ENCODE measurements at places on chromosomes 1 and 21.

- no peak for DNase-seq
Observed at GRCh38 chr1:247849616-247850015, 7.4 kb upstream of the TRIM58 start.

- no peak for DNase-seq
Observed at GRCh38 chr1:154837672-154838171, 32.4 kb downstream of the KCNN3 start.

DNA sequence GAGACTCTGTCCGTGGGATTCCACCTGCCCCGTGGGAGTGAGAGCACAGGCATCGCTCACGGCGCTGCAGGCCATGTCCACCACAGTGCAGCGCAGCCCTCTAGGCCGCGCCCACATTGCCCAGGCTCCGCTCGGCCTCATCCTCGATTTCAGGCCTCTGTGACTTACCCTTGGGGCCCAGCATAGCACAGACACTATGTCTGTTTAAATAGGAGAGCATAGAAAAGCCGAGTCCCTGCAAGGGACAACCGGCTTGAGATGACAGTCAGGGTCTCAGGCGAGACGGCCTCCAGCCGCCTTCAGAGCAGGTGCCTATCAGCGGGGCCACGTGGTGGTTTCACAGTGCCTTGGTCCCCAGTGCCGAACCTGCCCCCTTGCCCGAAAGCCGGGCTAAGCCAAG, 56.9 kb upstream of the POFUT2 start:
- DNase-seq: no peak

DNA sequence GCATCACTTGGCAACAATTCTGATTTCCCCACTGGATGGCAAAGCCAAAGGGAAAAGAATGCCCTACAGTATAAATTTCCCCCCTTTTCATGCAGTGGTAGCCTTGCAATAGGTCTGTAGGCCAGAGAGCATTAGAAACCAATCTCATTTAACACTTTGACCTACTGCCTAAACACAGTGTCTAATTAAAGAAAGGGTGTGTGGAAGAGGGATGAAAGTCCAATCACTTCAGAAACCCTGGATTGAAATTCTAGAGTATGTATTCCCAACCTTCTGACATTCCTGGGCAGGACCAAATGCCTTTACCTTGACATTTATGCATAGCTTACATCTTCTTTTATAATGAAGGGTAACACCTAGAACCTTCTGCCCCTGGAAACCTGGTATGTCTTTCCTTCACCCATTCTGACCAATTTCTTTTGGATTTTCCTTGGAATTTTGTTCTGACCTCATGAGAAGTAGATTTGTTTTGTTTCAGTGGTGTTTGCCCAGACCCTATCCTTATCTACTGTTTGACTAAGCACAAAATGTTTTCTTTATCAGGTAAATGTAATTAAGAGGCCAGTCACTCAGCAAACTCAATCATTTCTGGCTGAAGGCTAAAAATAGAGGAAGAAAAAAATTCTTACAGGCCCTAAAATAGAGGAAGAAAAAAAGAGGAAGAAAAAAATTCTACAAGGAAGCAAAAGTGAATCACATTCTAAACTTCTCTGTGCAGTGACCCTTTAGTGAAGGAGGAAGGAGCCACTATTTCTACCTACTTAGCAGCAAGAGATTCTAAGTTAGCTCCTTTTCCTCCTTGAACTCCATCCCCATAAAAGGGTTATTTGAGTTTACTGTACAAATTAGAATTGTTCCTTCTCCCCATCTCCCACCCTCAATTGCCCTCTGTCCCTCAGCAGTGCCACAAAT, 129.5 kb upstream of the DSCAM start:
- peak; percentile 7 for DNase-seq

DNA sequence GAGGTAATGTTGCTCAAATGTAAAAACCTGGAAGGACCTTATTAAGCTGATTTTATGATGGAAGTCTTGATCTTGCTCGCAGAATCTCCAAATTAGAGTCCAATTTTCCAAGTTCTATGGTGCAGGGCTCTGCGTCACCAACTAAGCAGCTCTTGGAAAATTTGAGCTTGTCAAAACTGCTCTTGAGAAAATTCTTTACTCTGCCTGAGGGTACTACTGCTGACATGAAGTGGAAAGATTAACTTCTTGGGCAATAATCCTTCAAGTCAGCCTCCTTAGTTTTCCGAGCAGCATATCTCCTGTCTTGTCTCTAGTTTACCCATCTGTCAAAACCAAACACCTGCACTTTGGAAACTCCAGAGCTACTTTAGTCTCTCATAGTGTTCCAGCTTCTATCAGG, 293.7 kb downstream of the KCTD3 start:
- DNase-seq: no peak

GRCh38 chr1:70153739-70154138, 51.6 kb downstream of the LRRC40 start:
- no peak for DNase-seq

DNA sequence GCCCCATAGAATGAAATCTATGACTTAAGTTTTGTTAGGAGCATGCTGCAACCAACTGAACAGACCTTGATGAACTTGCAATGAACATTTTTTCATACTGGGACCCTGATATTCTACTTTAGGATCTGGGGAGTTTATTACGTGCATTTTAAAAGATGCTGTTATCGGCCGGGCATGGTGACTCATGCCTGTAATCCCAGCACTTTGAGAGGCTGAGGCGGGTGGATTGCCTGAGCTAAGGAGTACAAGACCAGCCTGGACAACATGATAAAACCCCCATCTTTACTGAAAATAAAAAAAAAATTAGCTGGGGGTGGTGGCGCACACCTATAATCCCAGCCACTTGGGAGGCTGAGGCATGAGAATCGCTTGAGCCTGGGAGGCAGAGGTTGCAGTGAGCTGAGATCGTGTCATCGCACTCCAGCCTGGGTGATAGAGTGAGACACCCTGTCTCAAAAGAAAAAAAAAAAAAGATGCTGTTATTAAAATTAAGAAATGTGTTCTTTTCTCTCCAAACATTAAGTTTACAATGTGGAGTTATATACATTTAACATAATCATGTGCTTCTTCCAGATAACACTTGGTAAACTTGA, 7.1 kb downstream of the MPZL1 start:
- DNase-seq: no peak

- DNase-seq: no peak
Observed at GRCh38 chr1:67689267-67690017, 4.4 kb downstream of the GADD45A start.

DNA sequence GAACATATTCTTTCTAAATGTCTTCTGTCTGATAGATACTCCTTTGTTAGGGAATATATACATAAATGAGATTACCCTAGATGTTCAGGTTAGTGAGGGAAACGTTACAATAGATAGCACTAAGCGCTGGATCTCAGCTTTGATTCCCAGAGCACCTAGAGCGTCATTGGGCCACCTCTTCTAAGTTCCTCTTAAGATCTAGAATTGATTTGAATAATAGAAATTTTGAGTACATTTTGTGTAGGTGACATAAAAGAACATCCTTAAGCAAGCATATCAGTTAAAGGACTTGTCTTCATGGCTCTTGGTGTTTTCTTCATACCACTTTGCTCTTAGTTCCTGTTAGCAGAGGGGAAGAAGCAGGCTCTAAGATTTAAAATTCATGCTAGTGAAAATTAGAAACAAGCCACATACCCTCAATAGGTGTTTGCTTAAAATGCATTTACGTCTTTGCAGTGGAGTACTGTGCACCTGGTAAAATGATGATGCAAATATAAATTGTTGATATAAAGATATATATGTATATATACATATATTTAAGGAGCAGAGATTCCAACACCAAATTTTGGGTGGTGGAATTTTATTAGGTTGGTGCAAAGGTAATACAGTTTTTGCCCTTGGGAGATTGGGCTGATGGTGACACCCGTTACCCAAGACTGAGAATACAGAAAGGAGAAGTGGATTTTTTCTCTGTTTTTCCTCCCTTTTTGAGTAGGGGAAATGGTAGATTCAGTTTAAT, 47.1 kb downstream of the DYRK1A start:
- no peak for DNase-seq

DNA sequence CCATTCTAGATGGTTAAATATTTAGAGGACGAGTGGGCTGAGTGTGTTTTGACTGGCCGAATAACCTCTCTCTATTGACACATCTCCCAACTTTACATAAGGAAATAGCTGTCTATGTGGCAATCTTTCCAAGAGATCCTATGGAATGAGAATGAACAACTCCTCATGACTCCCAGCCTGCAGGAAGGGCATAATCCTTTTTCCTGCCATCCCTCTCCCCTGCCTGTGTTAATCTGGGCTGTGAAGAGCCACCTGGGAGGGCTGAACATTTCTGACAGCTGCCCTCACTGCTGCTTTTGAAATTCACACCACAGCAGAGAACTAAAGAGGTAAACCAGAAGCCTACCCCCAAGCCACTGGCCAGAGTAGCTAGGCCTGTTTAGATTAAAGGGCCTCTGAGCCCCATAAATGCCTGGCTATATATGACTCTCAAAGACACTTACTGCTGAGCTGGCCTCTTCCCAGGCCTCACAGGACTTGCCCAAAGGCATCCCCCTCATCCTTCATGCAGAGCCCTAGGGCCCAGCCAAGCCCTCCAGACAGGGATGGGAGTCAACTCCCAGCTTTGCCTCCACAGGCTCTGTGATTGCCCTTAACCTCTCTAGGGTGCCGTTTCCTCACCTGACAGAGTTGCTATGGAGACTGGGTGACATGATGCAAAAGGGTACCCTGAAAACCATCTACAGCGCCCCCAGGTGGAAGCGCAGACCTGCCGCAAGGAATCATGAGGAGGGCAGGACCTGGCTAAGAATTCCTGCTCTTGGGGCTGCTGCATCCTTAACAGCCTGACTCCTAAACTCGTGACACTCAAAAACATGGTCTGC, 42.0 kb upstream of the LDLRAP1 start:
- no peak for DNase-seq

GRCh38 chr1:180497826-180498225, 4.6 kb downstream of the ACBD6 start:
- DNase-seq: no peak

- no peak for DNase-seq
Observed at GRCh38 chr1:150168960-150169601, 19.4 kb downstream of the PLEKHO1 start.
